ENCODE measurements at places on chromosomes 1 and 21.

- DNase-seq, result no peak
Observed at GRCh38 chr1:12456979-12457378, 161.0 kb downstream of the DHRS3 start.

DNA sequence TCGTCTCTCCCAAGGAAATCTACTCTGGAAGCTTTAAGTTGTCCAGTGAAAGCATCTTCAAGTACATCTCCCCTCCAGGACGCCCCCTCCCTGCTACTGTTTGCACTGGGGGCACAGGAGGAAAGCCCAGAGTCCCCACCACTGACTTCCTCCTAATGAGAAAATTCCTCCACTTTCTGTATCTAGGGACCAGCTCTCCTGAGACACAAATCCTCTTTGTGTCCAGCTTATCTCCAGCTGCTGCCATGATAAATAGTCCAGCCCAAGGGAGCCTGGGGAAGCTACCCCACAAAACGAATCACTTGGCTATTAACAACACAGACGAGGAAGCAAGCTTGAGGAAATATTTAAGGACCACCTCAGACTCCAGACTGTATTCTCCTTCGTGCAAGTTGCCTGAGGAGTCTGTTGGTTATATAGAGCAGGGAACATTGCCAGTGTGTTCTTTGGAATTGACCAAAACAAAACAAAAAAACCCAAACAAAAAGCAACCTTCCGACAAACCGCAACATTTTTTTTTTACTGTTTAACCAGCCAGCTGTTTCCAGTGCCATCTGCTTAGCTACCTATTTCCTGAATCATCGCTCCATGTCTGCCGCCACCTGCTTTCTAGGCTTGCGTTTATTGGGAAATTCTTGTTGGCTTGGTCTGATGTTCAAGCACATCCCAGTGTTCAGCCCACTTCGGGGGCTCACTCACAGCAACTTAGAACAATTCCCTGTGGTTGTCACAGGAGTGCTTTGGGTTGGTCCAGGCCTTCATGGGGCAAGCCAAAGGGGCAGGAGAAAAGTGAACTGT lies 7.7 kb downstream of the C1orf226 start:
- DNase-seq, result no peak

- DNase-seq, result no peak
Observed at GRCh38 chr1:204660509-204660908, 25.0 kb downstream of the LRRN2 start.

DNA sequence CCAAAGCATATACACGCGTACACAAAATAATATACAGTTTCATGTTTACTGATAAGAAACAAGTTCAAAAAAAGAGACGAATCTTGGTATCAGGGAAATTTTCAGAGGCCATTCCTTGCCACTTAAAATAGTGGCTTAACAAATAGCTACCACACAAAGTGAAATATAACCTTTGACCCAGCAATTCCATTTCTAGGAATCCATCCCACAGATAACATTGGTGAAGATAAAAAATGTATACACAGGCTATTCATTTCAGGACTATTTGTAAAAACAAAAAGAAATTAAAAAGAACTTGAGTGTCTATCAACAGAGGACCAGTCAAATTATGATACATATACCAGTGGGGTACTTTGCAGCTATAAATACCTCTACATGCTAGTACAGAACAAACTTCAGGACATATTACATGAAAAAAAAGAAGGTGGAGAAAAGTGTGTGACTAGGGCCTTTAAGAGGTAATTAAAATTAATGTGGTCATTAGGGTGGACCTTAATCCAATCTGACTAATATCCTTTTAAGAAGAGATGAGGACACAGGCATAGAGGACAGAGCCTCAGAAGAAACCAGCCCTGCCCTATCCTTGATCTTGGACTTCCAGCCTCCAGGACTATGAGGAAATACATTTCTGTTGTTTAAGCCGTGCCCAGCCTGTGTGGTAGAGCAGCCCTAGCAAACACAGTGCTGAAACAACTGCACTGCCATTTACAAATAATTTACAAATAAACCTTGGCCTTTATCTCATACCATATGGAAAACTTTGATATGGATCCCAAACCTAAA lies 7.8 kb downstream of the UBE2G2 start:
- no peak for DNase-seq

GRCh38 chr1:183911285-183911684 lies 106.4 kb downstream of the RGL1 start:
- no peak for DNase-seq

GRCh38 chr1:212977781-212978645 lies 27.7 kb downstream of the VASH2 start:
- no peak for DNase-seq

- DNase-seq, result peak; percentile 85
Observed at GRCh38 chr1:203295796-203296195, 9.5 kb upstream of the BTG2 start.

GRCh38 chr1:35264871-35265270 lies 3.6 kb upstream of the ZMYM4 start:
- no peak for DNase-seq

DNA sequence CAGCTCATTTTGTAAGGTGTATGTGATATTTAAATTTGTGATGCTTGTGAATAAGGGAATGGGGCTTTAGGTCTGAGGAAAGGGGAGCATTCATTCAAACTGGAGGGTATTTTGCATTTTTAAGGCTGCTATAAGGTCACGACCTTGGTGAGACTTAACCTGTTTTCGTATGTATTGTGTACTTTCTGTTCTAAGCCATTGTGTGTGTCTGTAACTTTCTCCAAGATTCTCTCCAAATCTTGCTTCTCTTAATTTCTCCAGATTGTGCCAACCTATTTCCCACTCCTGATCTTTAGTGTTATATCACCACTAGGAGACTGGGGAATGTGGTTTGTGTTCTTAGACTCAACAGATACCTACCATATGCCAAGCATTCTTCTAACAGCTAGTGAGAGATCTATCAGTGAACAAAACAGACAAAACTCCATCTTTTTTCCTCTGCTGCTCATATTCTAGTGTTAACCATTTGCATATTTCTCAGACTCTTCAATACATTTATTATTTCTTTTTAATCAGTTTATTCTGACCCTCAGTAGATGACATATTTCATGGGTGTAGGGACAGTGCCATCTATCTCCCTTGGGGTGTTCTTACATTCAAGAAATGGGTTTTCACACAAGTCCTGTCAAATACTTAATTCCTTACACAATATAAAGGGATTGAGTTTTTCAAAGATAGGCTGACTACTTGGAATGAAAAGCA lies 27.5 kb downstream of the ATP1B1 start:
- no peak for DNase-seq
